NCI-H1048 (cell line): ENCODE measurements at places on chromosomes 13 and 19.

GRCh38 chr13:89763005-89763404 is 1584.5 kb upstream of the MIR17HG start:
- DNase-seq, result no peak

DNA sequence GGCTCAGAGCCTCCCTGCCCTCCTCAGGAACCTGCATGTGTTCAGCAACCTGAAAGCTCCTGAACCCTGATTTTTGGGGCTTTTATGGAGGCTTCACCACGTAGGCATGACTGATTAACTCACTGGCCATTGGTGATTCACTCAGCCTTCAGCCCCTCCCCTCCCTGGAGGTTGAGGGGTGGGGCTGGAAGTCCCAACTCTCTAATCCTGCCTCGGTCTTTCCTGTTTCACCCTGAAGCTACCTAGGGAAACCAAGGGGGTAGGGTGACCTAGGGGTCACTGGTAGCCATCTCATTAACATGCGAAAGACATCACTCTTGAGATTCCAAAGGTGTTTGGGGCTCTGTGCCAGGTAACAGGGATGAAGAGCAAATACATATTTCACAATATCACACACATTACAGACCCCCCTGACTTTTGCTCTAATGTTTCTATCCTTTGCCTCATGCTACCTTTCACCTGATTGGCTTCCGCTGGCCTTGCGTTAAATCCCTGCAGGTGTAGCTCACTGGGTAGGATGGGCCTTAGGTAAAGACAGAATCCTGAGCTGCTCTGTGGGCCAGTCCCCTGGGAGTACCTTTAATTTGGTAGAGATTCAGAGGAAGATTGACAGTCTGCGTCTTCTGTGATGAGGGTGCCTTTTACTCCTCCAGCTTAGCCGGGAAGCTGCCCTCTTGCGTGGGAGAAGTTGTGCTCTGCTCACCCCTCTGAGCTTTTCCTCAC is 260.6 kb downstream of the ATP8A2 start:
- DNase-seq, result no peak

GRCh38 chr19:51421229-51422052 is 4.0 kb upstream of the SIGLEC10 start:
- DNase-seq, result no peak

DNA sequence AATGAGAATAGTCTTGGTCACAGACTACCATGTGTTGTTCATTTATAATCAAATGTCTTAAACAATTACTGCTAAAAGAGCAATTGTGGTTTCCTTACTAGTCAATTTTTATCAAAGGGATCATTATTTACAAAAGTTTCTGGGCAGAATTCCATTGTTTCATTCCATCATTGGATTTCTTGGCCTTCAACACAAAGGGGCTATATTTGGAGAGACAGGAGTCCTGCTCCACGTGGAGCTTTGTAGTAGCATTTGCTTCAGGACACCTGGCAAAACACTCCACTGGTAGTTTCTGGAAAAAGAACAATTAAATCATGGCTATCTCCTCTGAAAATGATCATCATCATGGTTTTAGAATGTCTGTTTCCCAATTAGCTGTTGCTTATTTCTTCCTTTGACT is 22.3 kb upstream of the STARD13 start:
- DNase-seq, result no peak

DNA sequence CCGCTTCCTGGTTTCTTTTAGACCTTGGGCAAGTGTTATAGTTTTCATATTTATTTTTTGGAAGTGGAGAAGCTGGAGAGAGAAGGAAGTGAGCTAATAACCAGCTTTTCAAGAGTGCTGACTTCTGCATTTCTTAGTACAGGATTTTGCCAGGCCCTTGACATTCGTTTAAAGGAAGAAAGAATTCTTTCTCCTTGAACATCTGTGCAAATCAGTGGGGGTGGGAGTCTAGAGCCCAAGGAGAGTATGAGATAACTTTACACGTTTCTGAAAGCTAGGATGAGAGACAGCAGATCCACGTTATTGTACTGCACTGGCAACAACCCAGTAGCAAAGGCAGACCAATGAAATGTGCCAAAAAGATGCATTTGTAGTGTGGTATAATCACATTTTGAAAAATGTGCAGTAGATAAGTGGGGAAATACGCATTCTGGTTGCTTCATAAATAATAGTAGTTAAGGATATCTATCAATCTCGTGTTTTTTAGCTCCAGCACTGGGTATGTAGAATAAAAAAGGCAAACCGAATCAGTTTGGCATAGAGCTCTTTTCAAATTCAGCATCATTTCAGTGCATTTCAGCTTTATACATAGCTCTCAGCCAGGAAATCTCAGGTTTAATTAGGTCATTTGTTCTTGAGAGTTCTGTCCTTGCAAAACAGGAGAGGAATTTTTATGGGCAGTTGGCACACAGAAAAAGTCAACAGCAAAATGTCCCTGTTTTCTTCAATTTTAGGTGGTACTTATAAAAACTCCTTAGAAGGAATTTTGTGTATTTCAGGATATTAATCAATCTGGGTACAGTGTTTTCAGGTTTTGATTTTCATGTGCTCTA is 4.3 kb downstream of the RNF113B start:
- DNase-seq, result no peak

DNA sequence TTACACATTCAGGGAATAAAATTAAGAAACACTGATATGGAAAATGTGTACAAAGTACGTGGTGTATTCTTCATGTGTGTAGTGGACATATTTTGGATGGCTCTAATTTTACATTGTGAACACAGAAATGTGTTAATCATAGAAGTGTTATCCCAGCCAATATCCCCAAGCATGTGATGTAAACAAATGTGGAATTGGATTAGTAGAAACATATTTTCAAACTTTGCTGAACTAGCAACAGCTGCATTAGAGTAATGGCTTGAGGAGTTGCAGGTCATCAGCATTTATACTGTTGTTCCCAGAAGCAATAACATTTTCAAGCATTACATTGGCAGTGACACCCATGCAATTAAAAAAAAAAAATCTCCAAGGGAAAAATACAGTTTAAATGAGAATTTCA is 600.6 kb downstream of the SLITRK1 start:
- no peak for DNase-seq

DNA sequence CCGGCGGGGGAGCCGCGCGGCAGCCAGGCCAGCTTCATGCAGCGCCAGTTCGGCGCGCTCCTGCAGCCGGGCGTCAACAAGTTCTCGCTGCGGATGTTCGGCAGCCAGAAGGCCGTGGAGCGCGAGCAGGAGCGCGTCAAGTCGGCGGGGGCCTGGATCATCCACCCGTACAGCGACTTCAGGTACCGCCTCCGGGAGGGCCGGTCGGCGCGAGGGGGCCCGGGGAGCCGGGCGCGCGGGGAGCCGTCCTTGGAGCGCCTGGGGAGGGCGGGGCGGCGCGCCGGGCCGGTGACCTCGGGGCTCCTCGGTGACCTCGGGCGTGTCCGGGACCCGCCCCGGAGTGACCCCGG is 690 bp downstream of the HCN2 start:
- no peak for DNase-seq

DNA sequence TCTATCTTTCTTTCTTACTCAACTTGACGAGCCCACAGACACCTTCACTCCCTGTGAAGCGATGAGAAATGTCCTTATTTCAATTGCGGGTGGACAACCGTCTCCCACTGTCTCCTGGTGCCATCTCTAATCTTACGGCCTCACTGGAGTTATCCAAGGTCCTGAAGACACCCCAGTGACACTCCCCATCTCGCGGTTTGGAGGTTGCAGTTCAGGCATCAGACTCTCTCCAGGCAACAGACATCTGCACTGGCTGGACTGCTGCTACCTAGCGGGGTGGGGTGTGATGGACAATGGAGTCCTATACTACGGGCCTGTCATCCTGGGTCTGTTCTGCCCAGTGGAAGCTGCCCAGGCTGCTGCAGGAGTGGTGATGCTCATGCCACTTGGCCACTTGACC is 18.3 kb upstream of the IRS2 start:
- no peak for DNase-seq

DNA sequence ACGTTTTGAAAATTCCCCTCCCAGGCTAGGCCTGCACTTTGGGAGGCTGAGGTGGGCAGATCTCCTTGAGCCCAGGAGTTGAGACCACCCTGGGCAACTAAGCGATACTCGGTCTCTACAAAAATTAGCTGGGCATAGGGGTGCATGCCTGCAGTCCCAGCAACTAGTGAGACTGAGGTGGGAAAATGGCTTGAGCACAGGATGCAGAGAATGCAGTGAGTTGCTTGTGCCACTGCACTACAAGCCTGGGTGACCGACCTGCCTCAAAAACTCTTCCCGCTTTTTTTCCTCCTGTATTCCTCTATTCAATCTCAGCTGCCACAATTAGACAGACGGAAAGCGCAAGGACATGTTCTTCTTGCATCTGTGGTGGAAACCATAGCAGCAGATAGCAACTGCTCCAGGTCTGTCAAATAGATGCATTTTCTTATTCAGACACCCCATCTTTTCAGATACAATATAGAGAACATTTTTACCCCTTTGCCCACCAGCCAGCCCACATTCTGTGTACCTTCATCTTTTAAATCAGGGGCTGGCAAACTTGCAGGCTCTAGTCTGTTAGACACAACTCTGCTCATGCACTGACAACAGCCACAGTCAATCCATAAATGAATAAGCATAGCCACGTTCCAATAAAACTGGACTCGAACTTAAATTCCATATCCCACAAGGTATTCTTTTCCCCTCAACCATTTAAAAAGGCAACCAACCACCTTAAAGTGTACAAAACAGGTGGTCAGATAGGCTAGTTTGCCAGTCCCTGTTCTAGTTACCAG is 4.8 kb downstream of the TPT1 start:
- DNase-seq, result no peak

DNA sequence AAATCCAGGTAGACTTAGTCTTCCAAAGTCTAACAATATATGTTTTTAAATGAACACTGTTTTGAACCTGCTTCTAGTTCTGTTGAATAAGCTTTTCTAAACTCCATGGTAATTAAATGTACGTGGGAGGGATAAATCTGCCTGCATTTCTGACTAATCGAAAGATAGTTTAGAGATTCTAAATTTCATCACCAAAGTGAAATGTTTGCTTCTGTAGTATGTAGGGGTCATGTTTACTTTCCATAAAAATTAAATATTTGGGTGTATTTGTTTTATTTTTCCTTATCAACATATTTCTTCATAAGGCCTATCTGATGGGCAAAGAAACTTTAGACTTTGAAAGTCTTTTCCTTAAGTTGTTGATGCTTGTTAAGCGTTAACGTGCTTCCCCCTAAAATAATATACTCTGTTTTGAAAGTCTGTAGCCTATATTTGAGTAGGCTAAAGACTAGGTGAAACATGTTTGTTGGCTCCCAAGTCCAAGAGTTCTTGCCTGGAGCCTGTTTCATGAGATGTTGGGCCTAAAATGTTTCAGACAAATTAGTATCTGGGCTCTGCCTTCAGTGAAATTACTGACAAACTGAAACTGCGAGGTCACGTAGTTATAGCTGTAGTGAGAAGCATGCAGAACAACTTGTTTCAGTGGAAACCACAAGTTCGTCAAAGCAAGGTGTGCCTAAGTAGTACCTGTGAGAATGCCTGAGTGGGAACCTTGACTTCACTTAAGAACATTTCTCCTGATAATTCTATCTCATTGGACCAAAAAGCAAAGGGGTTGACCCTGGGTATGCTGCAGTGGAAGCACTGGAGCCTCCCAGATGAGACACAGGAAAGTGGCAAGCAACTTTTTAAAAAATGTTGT is 126.2 kb downstream of the LMO7 start:
- no peak for DNase-seq

DNA sequence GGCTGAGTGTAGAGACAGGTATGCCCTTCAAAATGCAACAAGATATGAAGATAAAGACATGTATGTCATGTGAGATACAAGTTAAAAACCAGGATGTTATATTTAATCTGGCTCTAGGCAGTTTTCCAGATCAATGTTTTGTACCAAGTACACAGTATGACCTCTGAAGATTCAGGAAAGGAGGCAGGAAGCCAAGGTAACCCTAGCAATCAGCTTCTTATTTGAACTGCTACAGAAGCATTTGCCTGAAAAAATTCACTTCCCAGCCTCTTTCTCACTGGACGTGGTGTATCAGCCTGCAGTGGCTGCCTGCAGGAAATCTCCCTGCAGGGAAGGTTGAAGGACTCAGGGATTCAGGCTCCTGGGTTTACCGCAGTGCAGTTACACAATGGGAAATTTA is 24.1 kb downstream of the OLFM4 start:
- no peak for DNase-seq

DNA sequence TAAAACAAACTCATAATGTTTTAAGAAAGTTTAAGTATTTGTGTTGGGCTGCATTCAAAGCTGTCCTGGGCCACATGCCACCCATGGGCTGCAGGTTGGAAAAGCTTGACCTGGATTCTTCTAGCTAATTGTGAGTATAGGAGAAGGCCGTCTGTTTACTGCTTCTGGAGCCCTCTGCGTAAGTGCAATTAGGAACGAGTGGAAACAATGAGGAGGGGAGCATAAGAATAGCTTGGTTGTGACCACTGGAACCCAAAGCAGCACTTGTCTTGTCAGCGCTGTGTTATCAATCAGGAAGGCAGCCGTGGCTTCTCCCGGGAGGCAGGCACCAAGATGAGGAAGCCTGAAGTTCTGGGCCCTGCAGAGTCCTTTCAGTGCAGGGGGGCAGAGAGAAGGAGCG is 110.4 kb upstream of the MBNL2 start:
- no peak for DNase-seq
